CD8-positive, alpha-beta memory T cell (primary cell): ENCODE measurements at places on chromosomes 5 and 9.

DNA sequence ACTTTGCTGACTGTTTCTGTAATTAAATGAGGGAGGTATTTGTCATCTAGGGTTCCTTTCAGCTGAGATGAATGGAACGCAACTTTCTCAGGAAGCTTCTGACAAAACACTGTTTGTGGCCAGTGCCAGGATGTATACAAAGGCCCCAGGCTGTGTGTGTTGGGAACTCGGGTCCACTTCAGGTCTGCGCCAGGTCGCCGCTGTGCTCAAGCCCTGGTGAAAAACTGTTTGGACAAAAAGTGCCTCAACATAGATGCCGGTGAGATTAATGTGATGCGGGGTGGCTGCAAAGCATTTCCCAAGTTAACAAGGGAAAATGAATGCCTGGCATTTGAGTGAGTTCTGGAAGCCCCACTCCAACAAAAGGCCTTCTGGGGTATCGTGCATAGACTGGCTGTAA is 156.4 kb downstream of the GABBR2 start:
- DNase-seq: no peak

- no peak for DNase-seq
Observed at GRCh38 chr5:64923151-64923685, 154.5 kb downstream of the CWC27 start.

- no peak for DNase-seq
Observed at GRCh38 chr9:10764481-10764880, 151.7 kb upstream of the PTPRD start.

GRCh38 chr9:88826181-88826580 is 165.1 kb upstream of the S1PR3 start:
- no peak for DNase-seq

- DNase-seq: no peak
Observed at GRCh38 chr5:110324876-110325275, 401.6 kb downstream of the TMEM232 start.

- DNase-seq: no peak
Observed at GRCh38 chr9:73183917-73184861, 32.5 kb downstream of the ANXA1 start.

- DNase-seq: peak; percentile 19
Observed at GRCh38 chr5:36150676-36151433, 832 bp downstream of the LMBRD2 start.

- DNase-seq: no peak
Observed at GRCh38 chr5:157549283-157549629, 26.3 kb downstream of the ADAM19 start.
